ENCODE measurements at places on chromosomes 16 and 17.

DNA sequence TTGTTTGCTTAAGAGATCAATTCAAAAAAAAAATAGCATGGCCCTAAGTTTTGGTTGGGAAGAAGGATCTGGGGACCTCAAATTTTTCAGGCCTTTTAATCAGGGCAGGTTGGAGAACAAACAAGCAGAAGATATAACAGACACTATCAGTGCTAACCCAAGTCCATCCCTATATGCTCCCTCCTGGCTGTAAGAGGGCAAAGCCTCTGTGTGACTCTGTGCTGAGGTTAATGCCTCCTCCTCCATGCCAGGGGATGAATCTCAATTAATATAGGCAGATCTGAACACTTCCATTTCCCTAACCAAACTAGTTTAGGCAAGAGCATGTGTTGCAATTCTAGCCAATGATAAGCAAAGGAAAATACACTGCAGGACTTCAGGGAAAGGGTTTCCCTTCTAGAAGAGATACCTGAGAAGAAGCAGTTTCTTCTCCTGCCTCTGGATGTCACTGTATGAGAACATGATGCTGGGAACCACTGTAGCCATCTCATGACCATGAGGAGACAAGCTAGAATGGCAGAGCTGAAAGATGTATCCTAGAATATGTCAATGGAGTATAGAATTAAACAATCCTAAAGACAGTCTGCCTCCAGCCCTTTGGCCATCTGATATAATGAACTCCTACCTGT lies 76.0 kb downstream of the CHD9NB start:
- no peak for DNase-seq

DNA sequence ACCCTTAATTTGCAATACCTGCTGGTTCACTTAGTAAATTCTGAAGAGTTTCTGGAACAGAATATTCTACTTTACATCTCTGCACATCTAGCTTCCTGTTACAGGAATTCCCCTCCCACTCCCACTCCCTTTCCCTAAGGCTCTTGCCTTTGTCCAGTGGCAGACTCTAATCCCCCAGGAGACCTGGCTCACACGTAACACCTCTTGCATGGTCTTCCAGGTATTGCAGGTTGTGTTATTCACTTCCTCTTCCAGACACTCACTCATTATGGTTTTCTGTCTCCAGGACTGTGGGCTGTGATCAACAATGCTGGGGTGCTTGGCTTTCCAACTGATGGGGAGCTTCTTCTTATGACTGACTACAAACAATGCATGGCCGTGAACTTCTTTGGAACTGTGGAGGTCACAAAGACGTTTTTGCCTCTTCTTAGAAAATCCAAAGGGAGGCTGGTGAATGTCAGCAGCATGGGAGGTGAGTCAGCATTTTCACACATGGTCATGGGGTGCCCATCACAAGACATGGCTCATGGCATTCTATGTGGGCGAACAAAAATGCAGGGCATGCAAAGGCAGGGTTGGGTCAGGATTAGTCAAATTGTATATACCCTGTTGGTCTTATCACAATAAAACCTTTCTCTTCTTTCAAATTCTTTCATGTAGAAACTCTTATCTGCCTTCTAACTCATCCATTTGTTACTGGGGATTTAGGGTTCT lies 35.8 kb downstream of the HSD17B2 start:
- DNase-seq = no peak

DNA sequence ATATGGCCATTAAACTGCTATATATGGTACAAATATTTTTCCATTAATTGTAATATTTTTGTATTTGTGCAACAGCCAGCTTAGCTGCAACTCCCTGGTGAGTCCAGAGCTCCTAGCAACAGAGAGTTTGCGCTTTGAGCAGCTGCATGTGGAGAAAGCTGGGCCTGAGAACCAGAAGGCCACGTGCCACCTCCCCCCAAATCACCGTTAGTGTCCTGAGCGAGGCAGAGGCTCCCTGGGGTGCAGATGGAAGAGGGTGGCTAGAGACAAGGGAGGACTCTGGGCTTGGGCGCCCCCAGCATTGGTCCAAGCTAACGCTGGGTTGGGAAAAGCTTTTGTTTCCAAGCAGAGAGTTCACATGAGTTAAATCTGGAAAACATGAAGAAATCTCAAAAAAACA lies 41.6 kb downstream of the HSBP1 start:
- DNase-seq = no peak

DNA sequence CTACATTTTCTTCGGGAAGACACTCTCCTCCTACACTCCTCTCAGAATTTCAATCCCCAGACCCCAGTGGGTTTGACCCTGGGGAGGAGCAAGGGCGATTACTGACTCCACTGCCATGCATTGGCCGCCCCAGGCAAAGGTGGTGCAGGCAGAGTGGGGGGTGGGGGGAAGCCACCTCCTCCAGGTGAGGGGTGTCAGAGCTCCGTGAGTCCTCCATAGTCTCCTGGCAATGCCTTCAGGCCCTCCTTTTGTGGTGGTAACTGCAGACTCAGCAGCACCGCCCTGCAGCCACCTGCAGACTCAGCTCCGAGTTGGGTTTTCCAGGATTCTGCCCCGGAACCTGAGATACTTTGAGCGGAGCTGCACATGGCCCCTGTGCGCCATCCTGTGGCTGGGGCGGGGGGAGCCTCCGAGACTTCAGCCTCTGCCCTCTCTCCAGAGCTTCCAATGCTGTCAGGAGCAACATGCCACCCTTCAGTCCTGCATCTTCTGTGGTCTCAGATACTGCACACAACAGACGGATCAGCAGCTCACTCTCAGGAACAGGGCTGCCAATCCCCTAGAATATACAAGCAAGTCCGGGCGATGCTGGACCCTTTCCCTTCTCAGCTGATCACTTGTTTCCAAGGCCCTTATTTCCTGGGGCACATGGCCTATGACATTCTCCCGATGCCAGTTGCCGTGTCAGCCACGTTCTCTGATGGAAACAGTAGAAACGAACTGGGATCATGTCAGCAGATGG lies 2.4 kb upstream of the SLC47A2 start:
- no peak for DNase-seq

DNA sequence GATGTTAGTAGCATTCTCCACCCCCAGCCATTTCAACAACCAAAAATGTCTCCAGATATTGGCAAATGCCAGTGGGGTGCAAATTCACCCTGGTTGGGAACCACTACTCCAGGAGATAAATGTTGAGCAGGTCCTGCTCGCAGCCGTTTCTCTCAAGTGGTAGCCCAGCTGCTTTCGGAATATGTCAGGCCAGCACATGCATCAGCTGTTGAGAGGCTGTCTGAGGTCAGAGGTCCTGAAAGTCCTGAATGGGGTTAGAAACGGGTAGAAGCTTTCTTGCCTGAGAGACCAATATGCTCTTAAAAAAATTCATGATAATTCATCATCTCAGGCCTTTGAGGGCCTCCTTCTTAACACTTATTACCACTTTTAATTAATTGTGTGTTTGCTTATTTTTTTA lies 31.0 kb downstream of the TEKT5 start:
- DNase-seq = no peak

- no peak for DNase-seq
Measured at GRCh38 chr17:77733576-77734296, 224.8 kb upstream of the TNRC6C start.

DNA sequence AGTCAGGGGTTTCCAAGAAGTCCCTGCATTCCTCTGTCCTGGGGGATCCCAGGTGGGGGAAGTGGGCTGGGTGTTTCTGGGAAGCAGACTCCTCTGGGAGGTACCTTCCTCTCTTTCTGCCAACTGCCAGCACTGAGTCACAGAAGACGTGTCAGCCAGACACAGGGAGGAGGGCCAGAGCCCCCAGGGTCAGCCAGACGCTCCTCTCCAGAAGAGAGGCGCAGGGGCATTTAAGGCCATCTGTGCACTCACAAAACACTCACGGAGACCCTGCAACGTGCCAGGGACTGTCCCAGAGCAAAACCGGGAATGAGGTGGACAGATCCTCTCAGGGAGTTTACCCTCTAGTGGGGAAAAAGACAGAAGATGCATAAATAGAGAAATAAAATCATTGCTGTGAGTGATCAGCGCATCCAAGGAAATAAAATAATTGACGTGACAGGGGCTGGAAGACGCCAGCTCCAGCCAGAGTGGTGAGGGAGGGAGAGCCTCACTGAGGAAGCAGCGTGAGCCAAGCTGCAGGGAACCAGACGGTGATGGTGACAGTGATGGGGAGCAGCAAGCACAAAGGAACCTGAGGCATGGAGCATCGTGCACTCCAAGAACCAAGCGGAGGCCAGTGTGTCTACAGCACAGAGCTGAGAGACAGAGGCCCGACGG lies 105.4 kb downstream of the ZNF423 start:
- DNase-seq = no peak

DNA sequence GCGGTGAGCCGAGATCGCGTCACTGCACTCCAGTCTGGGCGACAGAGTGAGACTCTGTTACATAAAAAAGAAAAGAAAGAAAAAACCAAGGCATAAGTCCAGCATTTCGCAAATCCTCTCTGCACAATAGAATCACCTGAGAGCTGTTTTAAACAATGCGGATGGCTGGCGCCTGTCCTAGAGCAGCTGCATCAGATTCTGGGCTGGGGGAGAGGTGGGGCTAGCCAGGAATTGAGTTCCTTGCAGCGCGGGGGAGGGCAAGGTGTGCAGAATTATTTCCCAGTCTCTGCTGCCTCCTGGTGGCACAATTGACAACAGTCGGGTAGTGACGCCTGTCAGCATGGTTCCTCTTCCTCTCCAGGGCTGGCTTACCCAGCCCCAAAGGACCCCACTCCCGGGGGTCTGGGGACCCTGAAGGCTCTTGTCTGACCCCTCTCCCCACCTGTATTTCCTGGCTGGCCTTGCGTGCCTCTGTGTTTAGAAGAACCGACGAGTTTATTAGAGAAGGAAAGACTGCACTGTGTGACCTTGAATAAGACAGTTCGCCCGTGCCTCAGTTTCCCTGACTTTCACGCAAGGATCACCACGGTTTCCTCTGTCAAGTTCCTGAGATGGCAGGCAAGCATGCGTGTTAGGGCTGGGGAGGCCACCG lies 41.1 kb upstream of the PLCG2 start:
- DNase-seq = peak; percentile 78

- no peak for DNase-seq
Measured at GRCh38 chr16:72936408-72936807, 111.5 kb downstream of the ZFHX3 start.

DNA sequence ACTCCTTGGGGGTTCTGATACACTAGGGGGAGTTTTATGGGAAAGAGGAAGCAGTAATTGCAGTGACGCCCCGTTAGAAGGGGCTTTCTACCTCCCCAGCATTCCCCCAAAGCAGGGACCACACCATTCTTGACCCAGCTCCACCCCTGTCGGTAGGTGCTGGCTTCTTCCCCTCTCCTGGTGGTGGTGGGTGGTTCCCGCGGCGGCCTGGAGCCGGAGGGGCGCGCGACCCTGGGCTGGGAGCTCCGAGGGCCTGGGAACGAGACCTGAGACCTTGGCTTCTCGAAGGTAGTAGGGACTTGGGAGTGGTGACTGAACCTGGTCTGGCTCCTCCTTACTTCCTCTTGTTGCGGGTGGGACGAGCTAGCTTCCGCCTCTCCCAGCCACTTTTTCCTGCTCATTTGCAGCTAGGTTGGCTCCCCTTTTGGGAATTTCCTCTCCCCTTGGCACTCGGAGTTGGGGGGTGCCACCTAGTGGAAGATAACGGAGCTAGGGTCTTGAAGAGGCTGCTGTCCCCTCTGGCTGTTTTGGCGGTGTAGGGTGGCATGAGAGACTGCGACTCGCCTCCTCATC lies 438 bp downstream of the GRN start:
- peak; percentile 64 for DNase-seq

GRCh38 chr16:88650749-88651275 lies at the start of gene CYBA:
TSS of gene CYBA (minus strand) at chr16:88651053. CDS start at chr16:88651013, 40 bp downstream.
- peak; percentile 23 for DNase-seq

- DNase-seq = no peak
Measured at GRCh38 chr17:7613769-7614424, 800 bp downstream of the FXR2 start.
